ENCODE measurements at places on chromosomes 2 and 18. TPM values are rescaled to one million over a fixed set of nuclear protein-coding genes. Genes with fewer than 3 reads are reported as not detected.

DNA sequence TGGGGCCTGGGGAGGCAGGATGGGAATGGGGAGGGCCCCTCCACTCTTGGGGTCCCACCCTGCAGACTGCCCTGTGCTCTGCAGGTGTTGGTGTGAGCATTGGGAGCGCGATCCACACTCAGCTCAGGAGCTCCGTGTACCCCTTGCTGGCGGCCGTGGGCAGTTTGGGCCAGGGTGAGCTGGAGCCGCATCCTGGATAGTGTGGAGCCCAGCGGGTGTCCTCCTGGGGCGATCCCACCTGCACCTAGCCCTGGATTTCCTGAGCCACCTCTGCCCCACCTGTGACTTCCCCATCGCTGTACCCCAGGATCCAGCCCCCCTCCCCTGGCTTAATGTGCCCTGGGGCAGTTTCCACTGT lies 2.6 kb downstream of the PROM2 start:
- peak; percentile 42 for DNase-seq

DNA sequence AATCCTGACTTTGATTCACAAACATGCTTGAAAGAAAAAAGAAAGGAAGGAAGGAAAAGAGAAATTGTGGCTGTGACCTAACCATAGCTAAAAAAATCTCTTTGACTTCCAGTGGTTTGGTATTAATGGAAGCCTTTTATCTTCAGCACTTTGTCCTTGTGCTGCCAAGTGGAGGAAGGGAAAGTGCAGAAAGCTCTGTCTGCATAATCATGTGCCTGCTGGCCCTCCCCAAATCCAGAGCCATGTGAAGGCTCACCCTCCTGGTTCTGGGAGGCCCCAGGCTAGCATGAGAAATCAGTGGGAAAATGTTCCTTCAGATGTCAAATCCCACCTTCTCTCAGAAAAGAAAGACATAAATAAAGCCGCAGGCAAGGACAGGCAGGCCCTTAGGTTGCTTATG lies 48.3 kb upstream of the BMPR2 start:
- no peak for DNase-seq

DNA sequence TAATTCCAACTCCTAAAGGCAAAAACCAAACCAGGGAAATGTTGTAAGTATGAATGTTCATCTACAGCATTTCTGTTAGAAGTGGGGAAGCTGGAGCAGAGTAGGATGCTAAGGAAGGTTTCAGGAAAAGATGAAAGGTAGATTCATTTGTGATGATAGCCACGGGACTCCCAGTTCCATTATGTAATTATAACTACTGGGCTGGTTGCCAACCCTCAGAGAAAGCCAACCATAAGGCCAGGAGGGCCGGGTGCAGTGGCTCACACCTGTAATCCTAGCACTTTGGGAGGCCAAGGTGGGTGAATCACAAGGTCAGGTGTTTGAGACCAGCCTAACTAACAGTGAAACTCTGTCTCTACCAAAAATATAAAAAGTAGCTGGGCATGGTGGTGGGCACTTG lies 288.9 kb upstream of the ETAA1 start:
- no peak for DNase-seq

- DNase-seq = peak; percentile 60
Observed at GRCh38 chr18:33839452-33840211, 261.6 kb downstream of the ASXL3 start.

Gene FAM124B
- total RNA-seq = 0.44 TPM

All from right cardiac atrium (tissue), 5 donors.